ENCODE measurements at places on chromosomes 16 and 17.
A peak's percentile ranks its signal among the peaks of the same experiment; 100 is the strongest.

- DNase-seq = peak; percentile 86
Measured at GRCh38 chr16:68064791-68065365, 20.3 kb upstream of the NFATC3 start.

DNA sequence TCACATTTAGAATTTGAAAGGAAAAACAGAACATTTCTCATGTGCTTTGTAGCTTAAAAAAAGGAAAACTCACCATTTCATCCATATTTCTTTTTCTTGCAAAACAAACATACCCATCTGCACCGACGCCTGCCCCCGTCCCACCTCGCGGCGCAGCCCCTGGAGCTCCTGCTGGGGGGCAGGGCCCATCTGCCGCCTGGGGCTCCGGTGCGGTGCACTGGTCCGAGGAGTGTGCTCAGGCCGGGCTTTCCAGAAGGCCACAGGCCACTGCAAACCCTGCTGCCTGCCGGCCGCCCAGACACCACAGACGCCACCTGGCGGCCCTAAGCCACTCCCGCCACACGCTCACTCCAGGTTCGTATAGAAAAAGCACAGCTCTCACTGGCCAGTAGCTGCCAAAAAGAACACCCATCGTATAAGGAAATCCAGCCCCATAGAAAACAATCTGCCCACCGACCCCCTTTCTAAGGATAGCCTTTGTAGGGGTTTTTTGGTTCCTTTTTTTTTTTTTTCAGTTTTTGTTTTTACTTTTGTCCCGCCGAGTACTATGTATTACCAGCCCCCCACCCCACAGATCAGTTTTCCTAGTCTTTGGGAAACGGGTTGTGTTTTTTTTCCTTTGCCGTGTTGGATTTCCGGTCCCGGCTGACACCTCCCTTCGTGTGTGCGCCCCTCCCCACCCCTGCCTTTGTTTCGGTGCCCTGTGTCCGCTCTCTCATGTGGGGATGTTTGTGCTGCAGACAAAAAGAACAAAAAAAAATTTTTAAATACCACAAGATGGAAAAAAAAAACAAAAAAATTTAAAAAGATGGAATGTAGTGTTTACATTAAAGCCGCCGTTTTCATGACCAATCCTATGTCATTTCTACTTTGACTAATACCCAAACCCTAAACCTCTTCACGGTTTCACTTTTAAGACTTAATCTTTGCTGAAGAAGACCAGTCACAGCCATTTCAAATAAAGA lies 68.8 kb downstream of the AMFR start:
- DNase-seq = peak; percentile 95

GRCh38 chr17:1446201-1446600 lies 9.8 kb downstream of the CRK start:
- DNase-seq = no peak

DNA sequence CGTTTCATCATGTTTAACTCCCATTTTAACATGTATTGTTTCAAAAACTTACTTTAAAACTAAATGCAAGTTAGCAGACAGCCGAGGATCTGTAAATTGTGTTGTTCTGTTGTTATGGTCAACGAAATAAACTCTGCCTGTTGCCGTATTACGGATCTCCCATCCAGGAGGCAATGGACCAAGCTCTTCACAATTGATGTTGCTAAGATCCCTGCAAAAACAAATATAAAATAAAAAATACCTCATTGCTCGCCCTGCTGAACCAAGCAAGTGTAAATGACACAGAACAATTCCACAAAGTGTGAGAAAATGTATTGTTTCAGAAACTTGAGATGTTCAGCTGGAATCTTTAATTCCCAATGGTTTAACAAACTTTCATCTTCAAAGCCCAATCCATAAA lies 65.0 kb downstream of the CEP95 start:
- no peak for DNase-seq

GRCh38 chr17:83028851-83029250 lies 50.6 kb upstream of the METRNL start:
- DNase-seq = no peak

GRCh38 chr17:2396568-2397246 lies 4.2 kb downstream of the MNT start:
- peak; percentile 73 for DNase-seq

DNA sequence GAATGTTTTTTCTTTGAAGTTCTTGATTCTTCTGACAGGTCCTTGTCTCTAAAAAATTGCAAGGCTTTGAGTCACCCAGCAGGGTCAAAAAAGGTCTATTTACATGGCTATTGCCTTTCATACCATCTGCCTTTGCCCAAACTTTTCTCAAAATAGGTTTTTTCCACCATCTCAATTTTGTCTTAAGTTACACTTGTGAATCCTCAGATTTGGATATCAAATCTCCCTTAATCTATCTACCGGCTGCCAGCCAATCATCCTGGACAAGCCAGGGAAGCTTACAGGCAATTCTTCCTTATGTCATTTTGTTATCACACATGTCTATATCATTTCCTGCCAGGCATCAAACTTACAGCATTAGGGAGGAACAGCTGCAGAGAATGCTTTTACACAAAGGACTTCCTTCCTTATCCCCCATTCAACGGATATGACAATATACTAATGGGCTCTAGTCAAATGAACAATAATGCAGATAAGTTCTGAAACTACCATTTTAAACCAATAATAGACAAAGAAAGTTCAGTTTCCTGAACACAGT lies 104.1 kb upstream of the CORO6 start:
- no peak for DNase-seq

DNA sequence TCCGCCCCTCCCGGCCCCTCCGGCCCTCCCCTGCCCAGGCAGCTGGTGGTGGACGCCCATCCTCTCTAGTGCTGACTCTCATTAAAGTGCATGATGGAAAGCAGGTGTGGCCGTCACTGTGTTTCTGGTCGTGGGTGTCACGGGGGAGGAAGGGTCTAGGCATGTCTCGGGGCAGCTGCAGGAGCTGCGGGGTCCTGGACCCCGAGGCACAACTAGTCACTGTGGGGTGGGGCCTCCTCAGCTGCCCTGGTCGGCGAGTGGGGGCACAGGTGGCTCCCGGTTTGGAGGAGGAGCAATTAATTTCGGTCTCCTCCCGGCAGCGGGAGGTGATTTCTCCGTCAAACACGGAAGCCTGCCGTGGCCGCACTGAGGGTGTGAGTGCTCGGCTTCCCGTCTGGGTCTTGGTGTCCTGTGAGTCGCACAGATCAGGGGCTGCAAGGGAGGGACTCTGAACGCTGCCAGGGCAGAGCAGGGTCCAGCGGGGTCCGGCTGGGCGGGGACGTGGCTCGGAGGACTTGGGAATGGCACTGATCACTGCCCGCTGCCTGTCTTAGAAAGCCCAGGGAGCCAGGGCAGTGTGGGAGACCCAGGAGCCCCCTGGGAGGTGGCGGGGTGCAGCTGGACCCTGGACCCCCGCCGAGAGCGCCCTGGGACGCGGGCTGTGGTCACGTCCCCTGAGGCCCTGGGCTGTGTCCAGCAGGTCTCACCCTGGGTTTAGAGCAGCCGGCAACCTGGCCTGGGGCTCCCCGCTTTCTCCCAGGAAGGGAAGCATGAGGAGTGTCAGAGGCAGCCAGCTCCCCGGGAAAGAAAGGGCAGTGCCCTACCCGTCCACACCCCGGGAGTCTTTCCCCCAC lies 3.3 kb downstream of the TPSD1 start:
- no peak for DNase-seq

DNA sequence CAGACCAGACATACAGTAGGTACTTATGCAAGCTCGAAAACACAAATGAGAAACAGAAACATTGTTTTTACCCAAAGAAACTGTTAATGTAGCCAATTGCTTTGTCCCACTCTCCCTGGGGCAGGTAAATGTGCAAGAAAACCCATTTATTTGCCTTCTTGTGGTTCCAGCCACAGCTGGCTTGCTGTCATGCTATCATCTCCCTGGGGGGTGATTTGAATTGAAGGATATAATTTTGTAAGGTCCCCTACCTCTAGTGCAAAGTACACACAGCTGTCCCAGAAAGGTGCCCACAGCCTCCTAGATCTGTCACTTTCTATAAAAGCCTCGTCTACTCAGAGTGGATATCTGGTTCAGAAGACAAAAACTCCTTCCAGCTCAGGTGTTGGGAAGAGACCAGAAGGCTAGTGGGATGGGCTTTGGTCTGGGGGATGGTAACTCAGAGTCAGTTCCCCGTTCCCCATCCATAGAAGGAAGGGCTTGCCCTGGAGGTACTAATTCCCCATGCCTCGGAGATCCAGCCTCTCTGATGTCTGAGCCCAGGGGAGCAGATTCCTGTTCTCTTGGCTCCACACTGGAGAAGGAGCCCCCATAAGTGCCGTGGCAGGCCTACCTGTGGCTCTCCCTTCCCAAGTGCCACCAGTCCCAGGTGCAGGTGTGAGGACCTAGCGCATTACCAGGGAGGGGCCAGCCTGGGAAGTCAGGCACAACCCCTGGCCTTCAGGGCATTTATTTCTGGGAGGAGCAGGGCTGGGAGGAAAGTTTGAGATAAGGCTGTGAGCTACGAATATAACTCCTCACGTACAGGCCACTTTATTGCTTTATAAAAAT lies 2.4 kb upstream of the PRR15L start:
- no peak for DNase-seq

DNA sequence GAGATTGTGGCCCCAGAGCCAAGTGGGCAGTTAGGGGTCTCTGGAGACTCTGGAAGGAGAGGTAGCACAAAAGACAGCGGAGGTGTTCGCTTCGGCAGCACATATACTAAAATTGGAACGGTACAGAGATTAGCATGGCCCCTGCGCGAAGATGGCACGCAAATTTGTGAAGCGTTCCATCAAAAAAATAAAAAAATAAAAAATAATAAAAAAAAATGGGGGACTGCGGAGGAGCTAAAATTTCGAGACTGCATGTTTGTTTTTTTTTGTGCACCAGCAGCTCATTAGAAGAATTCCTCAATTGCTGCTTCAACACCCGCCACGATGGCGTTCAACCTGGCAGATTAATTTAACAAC lies 39.1 kb downstream of the IGF2BP1 start:
- no peak for DNase-seq

DNA sequence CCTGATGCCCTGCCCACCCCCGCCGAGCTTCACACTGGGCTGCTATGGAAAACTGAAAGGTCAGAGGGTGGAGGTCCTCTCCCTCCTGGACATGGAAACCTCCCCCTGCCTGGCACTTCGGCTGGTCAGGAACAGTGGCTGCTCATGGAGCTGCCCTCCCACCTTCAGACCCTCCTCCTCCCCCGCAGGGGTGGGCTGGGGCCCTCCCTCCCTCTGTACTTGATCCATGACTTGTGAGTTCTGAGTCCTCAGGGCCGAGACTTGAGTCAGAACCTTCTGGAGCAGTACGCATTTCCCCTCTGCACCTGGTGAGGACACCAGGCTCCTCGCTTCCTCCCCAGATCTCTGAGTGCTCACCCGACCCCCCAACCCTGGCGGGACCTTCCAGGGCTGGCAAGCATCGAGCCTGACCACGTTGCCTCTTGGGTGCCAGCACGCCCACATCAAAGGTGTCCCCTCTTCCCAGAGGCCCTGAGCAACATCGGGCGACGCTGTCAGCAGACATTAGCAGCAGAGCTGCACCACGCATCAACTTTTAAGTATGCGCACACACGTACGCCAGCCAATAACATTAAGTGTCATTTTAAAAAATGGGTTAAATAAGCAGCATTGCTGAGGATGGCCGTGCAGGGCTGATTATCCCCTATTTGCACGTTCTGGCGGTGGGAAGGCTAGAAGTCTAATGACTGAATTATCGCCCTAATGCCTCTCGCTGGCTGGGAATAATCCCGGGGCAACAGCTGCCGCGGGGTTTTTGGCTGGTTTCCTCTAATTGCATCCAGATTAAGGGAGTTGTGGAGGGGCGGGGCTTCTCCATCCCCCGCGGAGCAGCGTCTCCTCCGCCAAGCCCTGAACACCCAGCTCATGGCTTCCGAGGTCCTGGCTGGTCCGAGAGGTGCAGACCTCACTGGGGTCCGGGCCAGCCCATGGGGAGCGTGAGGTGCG lies 98.0 kb downstream of the TBC1D16 start:
- no peak for DNase-seq

DNA sequence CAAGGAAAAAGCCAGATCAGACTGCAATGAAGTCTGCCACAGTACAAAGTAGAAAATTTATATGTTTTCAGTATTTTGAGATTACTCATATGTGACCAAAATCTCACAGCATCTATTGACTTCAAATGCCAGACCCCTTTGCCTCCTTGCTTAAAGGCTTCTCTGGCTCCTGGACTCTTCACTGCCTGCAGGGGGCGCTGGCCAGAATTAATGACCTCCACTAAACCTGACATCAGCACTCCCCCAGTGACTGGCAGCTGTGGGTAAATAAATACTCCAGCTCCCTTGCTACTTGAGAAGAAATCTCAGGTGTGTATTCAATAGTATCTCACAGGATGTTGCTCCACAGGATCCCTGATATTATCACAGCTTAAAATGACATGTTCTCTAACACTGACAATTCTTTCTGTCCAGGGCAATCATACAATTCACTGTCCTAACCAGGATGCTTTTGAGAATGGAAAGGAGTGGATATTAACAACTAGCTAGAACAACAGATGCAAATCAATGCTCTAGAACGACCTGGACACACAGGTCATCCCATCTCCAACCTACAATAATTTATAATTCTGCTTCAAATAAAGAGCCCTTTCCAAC lies 4.0 kb downstream of the BECN1 start:
- peak; percentile 48 for DNase-seq

- peak; percentile 28 for DNase-seq
Measured at GRCh38 chr16:7405166-7405565, 72.5 kb downstream of the RBFOX1 start.

GRCh38 chr17:45740553-45741330 lies 43.4 kb upstream of the CRHR1 start:
- peak; percentile 77 for DNase-seq

DNA sequence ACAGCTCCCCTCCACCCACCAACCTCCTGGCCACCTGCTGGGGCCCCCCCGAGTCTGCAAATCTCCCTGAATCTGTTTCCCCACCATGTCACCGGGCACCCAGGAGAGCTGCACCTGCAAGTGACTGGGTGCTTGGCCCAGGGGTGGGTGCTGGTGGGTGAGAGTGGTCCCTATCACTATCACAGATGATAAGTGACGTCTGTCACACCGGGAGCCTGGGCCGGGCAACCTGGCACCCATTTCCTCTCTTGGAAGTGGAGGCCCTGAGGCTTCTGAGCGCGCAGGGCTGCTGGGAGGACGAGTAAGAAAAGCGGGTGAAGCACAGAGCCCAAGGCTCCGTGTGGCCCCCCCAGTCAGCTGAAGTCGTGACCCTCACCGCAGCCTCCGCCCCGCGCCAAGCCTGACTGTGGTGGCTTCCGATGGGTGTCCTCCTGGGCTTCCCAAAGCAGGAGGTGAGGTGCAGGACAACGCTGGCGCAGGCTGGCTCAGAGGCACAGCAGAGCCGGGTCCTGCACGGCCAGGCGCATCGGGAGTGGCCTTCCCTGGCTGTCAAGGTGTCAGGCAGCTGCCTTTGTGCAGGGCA lies 21.0 kb upstream of the ACSF3 start:
- DNase-seq = no peak

All from AG08395 (cell line).